ENCODE measurements at places on chromosomes 7 and 10.

DNA sequence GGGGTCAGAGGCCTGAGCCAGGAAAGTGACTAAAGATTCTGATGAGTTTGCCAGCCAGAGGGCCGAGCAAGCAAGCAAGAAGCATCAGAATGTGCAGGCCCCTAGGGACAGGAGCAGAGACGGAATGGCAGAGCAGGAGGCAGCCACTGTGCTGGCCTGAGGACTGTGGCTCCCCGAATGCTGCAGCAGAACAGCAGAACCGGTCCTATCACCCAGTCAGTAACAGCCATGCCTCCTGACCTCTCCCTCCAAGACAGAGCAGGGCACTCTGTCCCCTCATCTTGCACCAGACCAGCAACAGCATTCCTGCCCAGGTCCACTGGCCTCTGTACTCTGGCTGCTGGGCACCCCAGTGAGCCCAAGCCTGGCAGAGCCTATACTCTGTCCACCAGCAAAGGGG, 85.9 kb downstream of the ARHGAP22 start:
- no peak for DNase-seq

GRCh38 chr10:30476511-30477155, 42.6 kb downstream of the MAP3K8 start:
- no peak for DNase-seq

- DNase-seq: no peak
Measured at GRCh38 chr7:129721068-129721467, 109.5 kb downstream of the NRF1 start.

- DNase-seq: no peak
Measured at GRCh38 chr10:3400348-3400747, 227.8 kb upstream of the PITRM1 start.

GRCh38 chr7:147033641-147034040, 917.0 kb downstream of the CNTNAP2 start:
- no peak for DNase-seq

DNA sequence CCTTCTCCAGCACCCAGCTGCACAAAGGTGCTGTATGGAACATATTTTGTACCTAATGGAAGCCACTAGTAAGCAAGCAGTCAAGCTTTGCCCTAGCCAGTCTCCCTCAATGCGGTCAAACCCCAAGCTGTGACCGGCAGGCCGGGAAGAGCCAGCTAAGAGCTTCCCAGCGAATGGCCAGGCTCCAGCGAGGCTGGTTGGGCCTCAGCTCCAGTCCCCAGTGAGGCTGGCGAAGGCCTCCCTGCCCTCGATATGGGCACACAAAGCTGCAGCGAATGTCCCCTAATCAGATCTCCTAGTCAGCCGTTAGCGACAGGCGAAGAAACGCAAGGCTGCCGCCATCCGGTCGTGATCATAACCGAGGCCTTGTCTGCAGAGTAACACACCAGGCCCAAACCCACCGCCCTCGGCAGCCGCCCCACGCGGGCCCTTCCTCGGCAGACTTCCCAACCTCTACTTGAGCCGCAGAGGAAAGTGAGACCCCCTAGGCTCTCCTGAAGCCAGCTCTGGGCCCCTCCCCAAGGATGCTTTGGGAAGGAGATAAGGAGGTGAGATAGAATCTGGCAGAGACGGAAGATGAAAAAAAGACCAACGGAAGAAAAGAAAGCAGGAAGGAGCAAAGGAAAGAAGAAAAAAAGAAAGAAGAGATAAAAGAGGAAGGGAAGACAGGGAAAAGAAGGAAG, 3.1 kb upstream of the HOXA9 start:
- DNase-seq: no peak

- no peak for DNase-seq
Measured at GRCh38 chr10:7501157-7501556, 90.3 kb upstream of the SFMBT2 start.

DNA sequence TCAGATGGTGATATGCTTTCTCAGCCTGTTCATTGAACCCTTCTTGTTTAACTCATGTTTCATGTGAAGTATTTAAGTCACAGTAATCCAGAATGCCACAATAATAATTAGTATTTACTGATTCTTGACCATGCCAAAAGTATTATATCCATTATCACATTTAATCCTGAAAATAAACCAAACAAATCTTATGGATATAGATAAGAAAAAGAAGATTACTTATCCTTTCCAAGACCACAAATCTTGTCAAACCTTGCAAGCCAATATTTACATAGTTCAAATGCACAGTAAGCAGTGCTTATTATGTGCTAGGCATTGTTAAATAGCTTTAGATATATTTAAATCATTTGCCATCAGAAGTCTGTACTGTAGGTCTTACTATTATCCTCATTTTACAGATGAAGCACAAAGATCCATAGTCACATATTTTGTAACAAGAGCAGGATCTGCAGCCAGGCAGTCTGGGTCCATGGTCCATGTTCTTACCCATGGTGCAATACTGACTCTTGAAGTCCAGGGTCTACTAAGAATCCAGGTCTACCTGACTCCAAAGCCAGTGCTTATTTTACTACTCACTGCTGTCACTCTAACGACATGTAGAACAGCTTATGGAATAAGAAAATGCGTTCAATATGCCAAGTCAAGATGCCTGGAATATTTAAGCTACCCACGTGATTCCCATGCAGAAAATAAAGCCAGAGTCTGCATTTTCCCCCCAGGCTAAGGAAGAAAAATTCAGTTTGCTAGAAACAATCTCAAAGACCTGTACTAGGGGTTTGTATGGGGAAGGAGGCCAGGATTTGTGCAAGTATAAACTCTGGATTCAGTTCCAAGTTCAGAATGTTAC, 984.8 kb upstream of the LRRTM3 start:
- DNase-seq: no peak

GRCh38 chr7:143369678-143370651, 7.5 kb upstream of the FAM131B start:
- DNase-seq: no peak

GRCh38 chr10:96619120-96619519, 32.3 kb upstream of the TM9SF3 start:
- no peak for DNase-seq

- no peak for DNase-seq
Measured at GRCh38 chr10:60869652-60870415, 74.2 kb downstream of the RHOBTB1 start.

DNA sequence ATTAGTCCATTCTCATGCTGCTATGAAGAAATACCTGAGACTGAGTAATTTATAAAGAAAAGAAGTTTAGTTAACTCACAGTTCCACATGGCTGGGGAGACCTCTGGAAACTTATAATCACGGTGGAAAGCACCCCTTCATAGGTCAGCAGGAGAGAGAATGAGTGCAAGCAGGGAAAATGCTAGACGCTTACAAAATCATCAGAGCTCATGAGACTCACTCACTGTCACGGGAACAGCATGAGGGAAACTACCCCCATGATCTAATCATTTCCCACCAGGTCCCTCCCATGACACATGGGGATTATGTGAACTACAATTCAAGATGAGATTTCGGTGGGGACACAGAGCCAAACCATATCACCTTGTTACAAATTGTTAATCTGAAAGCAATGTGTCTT, 15.8 kb downstream of the TAS2R39 start:
- no peak for DNase-seq

DNA sequence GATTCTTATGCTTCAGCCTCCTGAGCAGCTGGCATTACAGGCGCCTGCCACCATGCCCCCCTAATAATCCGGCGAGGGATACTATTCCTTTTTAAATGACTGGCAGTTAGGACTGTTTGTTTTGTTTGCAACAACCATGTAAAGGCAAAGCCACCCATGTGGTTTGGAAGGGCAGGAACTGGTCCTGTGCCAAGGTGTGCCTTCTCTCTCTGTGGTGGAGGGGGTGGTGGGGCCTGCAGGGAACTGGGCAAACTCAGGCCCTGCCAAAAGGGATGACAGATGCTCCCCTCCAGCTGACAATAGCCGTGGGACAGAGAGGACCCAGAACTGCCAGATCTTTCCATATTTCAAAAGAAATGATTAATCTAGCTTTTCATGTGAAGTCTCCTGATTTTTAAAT, 23.5 kb upstream of the WAPL start:
- DNase-seq: no peak

- DNase-seq: no peak
Measured at GRCh38 chr10:73232887-73233286, 14.2 kb downstream of the DNAJC9 start.

DNA sequence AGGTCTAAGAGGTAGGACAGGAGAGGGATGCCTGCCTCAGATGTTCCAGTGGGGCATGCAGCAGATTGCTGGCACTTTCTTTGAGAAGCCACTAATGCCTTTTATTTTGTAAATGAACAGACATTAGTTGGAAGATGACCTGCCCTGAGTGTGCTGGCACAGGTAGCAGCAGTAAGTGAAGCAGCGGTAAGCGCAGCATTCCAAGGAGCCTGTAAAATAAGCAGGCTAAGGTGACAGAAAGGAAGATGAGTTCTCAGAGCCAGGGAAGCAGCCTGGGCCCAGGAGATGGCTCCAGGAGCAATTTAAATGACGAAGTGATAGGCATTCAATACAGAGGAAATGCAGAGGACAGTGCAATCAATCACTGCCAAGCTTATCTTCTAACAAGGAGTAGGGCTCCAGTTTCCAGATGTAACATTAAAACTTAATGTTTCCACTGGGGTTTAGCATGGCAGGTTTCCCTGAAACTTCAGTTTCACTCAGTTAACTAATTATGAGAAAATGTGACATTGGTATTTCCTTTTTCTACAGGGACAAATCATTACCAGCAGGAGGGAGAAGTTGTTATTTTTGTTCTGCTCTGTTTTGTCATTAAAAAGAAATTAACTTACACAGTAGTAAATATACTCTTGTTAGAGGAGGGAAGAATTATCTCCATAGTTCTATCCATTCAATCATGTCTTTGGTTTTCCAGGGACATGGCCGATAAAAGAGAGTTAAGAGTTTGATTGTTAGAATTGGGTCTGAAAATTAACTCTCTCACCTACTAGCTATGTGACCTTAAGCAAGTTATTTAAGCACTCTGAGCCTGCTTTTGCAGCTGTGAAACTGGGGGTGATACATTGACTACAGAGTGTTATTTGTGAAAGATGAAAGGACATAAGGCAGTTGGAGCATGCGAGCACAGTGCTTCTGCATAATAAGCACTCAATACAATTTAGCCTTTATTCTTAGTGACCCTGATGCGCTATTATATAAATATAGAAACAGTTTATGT, 96.6 kb upstream of the PTN start:
- no peak for DNase-seq

DNA sequence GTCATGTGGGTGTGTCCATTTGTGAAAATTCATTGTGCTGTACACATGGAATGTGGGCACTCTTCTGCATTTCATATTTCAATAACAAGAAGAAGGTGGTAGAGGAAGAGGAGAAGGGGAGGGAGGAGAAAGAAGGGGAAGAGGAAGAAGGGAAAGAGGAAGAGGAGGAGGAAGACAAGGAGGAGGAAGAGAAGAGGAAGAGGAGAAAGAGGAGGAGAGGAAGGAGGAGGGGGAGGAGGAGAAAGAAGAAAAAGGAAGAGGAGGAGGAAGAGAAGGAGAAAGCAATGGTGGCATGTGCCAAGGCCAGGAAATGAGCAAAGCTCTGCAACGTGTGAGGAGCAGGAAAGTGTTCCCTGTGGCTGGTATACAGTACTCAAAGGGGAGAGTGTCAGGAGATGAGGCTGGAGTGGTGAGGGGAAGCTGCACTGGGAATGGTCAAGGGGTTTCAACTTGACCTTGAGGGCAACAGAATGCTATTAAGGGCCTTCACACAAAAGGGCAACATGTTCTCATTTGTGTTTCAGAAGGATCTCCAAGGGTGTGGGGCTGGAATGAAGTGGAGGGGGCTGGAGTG, 40.5 kb downstream of the WNT2 start:
- no peak for DNase-seq

DNA sequence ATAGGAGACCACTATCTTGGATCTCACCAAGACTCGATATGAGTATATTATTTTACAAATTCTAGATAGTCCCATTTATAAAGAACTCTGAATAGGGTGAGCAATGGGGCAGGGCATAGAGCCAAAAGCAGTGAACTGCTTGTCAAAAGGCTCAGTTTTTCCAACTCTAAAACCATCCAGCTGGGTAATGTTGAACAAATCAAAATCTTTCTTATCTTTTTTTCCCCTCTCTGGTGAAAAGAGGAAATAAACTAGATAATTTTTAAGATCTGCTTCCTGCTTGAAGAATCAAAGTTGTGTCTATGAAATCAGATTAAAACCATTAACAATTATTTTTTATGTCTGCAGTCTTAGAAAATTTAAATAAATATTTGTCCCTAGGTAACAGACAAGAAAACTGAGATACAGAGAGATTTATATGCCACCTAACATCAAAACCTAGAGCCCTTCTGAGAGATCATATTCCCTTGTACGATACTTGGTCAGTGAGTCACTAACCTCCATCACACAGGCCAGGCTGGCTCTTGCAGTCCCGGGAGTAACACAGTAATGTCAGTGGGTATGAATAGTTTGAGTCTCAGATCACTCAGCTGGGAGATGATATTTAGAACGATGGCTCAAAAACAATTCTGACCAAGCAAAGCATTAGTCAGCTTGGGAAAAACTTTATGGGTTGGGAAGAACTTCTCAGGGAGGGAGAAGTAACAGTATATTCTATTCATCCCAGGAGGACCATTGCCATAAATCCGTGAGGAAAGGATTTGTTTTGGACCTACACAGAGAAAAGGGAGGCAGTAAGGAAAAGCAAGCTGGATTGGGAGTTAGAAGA, 178.8 kb downstream of the REEP3 start:
- no peak for DNase-seq

DNA sequence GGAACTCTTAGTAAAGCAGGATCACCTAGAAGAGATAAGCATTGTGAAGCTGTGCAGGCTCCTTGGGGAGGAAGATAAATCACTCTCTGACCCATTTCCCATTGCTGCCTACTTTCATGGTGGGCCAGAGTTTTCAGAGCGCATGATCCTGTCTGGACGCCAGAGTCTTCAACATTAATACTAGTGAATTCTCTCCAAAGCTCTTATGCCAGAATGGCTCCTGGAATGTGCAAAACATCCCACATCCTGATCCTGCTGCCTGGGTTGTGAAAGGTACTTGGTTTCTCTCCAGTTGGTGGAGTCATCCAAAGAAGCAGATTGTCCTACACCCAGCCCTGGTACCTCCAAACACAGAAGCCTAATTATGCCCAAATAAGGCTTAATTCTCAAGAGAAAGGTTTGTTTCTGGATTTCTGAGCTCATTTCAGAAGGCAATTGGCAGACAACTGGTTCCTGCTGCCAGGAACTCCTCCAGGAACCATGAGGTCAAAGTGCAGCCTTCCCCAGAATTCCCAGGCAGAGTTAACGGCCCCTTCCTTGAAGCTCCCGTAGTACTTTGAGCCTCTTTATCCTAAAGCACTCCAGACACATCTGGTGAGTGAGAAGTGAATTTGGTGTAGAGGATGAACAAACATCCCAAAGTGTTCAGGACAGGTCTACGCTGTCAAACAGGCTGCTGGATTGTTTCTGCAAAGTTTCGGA, 495.2 kb downstream of the PLXNA4 start:
- no peak for DNase-seq

DNA sequence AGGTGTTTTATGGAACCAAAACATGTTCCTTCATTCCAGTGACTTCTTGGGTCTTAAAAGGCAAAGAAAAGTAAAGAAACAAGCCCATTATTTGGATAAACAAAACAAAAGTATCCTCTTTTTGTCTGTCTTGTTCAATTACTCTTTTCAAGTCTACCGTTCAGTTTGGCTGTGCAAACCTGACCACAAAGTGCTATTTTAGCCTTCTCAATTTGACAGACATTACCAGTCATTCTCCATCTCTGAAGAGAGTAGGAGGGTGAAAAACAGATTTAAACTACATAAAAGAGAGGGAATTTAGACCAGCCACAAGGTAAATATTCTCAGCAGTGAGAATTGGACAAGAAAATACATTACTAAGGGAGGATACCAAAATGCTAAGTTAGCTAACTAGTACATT, 145.2 kb downstream of the GRM3 start:
- DNase-seq: no peak

All from stimulated activated CD8-positive, alpha-beta memory T cell treated with anti-CD3 and anti-CD28 coated beads, Interleukin-15, amount 100 ng/mL, for 4 hours (primary cell).